Dermis microvascular lymphatic vessel endothelial cell (primary cell): ENCODE measurements at places on chromosomes 5 and 9. TPM values are rescaled to one million over a fixed set of nuclear protein-coding genes. Genes with fewer than 3 reads are reported as not detected.

PCDHGB7 gene
- total RNA-seq: 3.7 and 8.2 TPM in 2 replicates

WWC1 gene
- 0.13 and 0.63 TPM in 2 replicates for total RNA-seq

DYNC2I2 gene
- total RNA-seq: 54.9 and 65.9 TPM in 2 replicates

PCDHGA4 gene
- total RNA-seq: 0.90 and 2.1 TPM in 2 replicates

SLC9A3 gene
- 0.51 and 1.4 TPM in 2 replicates for total RNA-seq

- no peak for DNase-seq
These were observed 145.6 kb upstream of the CDH12 start for GRCh38 chr5:22998774-22999173.

DNA sequence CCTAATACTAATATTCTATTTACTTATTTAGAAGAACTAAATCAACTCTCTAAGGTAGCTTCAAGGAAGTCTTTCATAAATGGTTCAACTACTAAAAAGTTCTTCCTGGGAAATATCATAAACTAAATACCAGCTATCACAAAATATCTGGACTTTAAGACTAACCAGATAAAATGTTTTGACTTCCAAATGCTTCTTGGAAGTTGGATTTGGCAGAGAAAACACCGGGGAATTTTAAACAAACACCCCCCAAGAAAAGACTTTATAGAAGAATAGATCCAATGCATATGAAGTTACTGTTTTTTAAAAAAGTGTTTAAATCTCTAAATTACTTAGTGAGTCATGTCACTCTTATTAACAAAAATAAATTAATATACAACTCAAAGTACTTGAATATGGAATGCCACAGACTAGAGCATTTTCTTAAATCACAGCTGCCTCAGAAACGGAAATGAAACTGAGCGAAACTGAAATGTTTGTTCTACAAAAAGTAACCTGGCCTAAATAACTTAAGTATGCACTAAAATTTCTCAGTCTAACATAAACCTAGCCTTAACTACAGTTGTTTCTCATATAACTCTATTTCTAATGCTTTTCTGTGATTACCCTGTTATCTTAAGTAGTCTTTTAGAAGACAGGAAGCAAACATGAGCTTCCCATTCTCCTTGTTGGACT is 6.8 kb downstream of the ABCA1 start:
- DNase-seq: no peak

- DNase-seq: no peak
These were observed 3.2 kb upstream of the SLC22A4 start for GRCh38 chr5:132291026-132291425.

GRCh38 chr5:111854186-111854585 is 97.2 kb upstream of the NREP start:
- no peak for DNase-seq

DNA sequence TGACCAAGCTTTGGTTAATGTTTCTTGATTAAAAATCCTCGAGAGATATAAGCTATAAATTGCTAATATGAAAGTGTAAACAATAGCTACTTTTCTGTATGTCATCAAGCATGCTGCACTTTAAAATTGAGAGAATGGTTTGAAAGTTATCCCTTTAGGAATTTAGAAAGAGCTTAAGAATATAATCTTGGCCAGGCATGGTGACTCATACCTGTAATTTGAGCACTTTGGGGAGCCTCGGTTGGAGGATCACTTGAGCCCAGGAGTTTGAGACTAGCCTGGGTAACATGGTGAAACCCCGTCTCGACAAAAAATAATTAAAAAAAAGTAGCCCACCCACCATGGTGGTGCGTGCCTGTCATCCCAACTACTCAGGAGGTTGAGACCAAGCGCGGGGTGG is 12.2 kb upstream of the MROH2B start:
- DNase-seq: no peak

DNA sequence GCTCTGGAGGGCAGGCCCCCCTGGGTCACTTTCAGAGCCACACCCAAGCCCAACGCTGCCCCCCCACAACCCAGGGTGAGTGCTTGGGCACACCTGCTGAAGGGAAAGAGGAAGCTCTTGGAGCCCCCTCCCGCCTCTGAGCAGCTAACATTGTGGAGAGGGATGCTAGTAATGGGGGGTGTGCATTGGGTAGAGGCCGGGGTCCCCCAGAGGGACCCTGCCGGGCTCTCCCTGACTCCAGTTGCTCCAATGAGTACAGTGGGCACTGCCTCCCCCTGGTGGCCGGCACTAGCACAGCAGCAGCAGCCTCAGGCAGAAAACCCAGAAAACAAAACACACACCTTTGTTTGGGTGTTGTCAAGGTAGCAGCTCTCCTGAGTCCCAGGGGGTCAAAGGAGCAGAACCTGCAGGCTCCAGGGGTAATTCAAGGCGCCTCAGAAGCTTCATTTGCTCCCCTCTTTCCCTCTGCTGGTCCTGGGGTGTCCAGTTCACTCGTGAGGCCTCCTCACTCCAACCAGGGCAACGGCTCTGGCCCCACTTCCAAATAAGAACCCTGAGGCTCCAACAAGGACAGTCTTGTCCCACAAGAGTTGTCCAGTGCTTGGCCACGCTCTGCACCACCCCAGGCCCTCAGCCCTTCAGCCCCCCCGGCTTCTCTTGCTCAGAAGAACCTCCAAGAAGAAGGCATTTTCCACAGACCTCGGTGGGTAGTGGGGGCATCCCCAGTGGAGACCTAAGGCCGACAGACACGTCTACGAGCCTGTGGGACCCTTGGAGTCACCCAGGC is 16.1 kb downstream of the GBGT1 start:
- no peak for DNase-seq

GRCh38 chr5:125012727-125013451 is 266.4 kb upstream of the ZNF608 start:
- DNase-seq: no peak

- DNase-seq: no peak
These were observed 273.4 kb downstream of the KCNN2 start for GRCh38 chr5:114634967-114635901.

DNA sequence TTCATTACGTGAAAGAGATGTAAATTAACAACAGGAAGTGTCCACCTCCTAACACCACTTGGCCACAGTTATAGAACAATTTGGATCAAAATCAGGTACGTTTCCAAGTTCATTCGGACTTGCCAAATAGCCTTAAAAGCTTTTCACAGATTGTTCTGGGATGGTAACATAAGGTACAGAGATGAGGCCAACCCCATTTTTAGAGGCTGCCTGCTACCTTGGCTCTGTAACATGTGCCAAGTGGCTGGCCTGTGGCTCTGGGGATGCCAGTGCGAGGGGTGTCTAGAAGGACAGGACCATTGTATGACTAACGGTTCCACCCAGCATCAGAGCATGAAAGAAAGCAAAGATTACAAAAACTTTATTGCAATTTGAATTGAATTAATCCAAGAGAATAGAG is 91.0 kb downstream of the LHFPL2 start:
- DNase-seq: no peak

DNA sequence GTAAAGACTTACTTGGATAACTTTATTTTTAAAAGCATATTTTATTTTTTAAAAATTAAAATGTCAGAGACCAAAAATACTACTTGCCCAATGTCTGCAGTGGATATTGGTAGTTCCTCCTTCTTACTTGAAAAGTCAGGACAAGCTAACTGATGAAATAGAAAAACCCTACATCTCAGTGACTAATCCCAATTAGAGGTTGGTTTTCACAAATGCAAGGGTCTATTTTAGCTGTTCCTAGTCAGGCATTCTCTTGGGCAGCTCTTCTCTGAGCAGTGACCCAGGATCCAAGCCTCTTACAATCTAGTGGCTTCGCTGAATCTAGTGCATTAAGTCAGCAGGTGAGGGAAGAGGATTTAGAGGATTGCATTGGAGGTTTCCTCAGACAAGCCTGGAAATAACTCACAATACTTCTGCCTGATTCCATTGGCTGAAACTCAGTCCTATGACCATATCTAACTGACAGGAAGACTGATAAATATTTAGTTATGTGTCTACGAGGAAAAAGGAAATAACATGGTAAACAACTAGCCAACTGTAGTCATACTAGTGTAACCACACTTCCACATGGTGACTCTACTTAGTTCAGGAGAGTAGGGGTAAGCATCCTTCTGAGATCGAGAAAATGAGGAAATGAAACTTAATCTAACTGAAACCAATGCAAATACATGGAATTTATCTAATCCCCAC is 34.2 kb upstream of the MIER3 start:
- DNase-seq: no peak
